ENCODE measurements at places on chromosomes 2 and 18.

DNA sequence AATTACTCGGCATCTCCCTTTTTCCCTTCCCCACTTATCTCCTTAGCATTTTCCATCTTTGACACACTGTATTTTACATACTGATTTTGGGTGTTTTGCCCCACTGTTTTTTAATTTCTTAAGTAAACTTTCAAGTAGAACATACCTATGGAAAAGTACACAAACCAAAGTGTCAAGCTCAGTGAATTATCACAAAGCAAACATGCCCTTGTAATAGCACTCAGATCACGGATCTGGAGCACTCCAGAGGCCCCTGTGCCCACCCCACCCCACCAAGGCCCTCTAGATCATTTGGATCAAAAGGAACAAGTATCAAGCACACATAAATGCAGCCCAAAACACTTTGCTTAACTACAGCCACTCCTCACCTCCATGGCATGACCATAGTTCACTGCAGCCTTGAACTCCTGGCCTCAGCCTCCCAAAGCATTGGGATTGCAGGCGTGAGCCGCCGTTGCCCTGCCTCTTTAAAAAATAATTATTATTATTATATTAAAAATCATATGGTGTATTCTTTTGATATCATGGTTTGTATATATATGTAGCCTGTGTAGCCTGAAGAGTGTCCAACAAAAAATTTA is 38.1 kb downstream of the FER1L5 start:
- no peak for DNase-seq

DNA sequence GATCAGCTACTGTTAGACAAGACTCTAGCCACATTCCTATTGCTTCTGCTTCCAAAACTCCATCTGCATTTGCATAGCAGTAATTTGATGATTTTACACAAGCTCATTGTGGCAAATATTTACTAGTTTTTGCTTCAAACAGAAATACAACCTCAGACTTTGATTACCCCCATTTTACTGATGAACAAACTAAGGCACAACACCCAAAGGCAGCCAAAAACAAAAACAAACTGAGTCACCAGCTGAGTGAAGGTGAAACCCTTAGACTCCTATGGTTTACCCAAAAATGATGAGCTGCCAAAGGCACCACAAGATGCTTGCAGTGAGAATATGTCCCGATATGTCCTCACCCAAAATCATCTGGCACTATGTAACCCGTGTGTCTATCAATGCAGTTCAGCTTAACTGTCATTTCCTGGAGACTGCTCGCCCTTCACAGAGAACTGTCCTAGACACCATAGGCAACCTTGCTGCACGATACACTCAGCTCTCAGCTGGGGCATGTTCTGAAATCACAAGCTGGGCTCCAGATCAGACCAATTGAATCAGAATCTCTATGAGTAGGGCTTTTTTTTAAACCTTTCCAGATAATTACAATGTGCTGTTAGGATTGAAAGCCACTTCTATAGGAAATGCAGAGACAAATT is 4.1 kb upstream of the EVA1A start:
- no peak for DNase-seq

DNA sequence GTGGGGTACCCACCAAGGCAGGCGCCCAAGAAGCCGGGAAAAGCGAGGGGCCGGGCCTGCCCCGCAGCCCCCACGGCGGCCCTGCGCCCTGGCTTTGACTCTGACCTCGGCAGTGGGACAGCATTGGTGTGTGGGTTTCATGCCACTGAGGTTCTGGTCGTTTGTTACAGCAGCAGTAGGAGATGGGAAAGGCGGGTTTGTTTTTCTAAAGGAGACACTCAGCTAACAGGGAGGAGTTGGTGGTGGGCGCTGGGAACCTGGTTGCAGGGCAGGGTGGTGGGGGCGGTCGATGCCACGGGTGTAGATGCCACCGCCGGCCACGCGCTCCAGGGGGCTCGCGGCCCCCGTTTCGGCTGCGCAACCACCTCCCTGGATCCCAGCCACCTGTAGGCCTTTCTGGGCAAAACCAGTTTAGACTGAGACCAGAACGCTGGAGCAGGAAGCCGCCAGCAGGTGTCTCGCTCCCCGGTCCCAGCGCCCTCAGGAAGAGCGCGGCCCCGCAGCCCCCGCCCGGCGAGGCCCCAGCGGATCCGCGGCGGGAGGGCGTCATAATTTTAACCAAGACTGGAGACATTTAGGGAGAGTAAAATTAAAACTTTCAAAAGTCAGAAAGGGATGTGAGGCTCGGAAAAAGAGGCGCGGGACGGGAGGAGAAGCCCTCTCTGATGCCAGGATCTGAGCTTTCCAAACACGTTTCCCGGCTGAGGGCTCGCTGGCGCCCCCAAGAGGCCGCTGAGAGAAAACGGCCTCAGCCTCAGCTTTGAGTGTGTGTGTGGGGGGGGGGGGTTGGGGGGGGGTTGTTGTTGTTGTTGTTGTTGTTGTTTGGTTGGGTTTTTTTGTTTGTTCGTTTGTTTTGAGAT is 17.4 kb downstream of the CIDEA start:
- peak; percentile 40 for DNase-seq

DNA sequence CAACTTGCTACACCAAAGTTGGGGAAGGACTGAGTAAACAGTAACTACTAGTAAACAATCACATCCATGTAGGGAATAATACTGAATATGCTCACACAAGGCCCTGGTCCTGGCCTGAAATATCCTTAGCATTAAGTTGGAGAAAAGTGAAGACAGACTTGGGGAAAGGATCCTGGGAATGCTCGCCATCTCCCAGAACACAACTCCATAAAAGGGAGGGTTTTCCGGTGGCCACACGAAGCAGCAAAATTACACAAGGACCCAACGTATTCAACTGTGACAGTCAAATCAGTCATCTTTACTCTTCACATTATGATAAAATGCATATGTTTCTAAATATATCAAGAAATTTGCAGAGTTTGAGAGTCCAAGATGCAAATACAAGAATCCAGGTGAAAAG is 7.3 kb downstream of the NEMP2 start:
- no peak for DNase-seq

- DNase-seq: no peak
Observed at GRCh38 chr2:176103194-176103593, 3.6 kb downstream of the HOXD12 start.

DNA sequence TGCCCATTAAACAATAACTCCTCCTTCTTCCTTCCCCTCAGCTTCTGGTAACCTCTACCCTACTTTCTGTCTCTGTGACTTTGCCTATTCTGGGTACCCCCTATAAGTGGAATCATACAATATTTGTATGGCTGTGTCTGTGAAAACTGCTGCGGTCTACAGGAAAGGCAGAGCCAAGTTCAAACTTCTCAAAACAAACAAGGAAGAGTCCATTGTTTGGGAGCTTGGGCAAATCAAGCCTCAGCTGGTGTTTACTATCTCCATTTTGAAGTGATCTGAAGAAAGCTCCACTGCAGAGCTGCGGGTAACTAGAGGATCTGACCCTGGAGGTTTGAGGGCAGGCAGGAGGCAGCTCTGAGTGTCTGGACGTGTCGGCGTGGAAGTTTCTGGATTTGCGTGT is 48.6 kb upstream of the DAPL1 start:
- DNase-seq: no peak

DNA sequence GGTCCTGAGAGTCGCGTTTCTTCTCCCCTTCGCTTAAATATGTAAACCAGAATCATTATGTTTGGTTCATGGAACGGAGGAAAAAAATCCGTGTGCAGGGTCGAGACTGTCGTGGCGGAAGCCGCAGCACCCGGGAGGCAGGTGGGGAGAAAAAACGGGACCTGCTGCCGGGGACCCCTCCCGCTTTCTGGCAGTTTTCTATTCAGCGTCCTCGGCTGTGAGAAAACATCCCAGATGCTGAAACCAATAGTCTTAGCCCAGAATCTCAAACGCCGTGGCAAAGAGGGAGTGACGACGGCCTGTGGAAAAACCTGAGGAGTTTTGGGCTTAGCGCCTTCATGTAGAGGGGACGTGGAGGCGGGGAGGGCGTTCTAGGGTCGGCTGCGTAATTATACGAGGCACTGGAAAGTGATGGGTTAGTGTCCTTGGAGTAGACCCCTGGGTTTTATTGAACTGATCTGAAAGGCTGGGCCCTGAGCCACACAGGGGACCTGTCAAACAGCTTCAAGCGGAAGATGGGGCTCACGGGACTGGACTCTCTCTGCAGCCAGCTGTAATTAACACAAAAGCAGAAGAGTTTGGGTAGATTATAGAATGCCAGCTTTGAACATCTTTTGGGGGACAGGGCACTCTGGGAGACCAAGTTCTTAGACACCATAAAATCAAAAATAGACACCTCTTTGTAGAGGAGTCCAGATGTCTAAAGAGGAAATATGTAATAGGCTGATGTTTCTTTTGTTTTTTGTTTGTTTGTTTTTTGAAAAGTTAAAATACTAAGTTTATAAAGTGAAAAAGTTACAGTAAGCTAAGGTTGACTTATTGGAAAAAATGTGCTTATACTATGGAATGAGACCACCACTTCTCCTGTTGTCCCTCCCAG is 834 bp upstream of the BUB1 start:
- no peak for DNase-seq

- DNase-seq: no peak
Observed at GRCh38 chr18:457140-457519, 43.4 kb downstream of the COLEC12 start.

DNA sequence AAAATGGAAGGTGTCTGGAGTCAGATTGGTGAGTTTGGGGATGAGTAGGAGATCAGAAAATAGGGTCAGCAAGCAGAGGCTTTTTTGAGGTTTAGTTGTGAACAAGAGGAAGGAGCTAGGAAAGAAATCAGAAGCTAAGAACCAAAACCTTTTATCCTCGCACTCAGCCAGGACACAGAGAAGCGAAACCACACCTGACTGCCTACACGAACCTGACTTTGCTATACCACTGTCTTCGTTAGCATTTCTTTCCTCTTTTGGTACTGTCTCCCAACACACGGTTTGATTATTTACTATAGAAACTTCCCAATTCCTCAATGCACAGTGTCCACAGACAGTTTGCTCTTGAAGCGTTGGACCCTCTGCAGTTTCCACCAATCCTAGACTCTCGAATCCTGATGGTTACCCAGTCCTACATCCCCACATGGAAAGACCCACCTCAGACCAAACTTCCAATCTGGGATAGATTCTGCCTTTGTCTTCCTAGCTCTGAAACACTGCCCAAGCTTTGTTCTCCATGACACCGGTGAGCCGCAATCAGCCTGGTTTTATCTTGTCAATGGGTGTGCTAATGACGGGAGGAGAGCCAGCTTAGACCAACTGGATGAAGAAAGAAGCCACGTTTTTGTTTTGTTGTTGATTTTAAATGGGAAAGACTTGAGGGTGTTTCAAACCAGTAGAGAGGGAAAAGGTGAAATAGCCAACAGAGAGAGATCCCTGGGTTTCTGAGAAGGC is 137.4 kb downstream of the CABLES1 start:
- no peak for DNase-seq

DNA sequence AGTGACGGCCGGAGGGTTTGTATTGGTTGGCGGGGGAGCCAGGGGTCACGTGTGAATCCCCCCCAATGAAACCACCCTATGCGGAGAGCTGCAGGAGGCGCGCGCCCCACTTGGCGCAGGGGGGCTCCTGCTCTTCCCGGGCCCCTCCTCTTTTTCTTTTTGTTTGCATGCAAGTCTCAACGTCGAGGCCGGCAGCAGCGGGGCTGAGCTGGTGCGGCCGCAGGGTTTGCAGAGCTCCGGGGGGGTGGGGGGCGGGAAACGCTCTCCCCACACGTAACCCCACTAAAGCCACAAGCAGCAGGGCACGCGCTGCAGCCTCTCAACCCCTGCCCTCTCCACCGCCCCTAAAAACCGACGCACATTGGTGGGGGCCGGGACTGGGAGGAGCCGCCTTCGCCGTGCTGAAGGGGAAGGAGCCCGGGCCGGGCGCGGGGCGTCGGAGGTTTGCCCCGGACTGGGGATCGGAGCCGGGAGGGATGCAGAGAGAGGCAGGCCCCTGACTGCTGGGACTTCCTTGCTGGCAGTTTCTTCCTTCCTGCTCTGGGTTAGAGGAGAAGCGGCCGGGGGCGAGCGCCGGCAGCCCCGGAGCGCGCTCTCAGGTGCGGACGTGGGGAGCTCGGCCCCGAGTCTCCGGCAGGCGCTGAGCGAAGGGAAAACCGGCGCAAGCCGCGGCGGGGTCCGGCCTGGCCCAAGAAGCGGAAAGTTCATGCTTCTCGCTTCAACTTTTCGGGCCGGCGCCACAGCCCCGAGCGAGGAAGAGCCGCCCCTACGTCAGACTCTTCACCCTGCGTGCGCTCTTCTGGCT is 864 bp downstream of the LBH start:
- no peak for DNase-seq

DNA sequence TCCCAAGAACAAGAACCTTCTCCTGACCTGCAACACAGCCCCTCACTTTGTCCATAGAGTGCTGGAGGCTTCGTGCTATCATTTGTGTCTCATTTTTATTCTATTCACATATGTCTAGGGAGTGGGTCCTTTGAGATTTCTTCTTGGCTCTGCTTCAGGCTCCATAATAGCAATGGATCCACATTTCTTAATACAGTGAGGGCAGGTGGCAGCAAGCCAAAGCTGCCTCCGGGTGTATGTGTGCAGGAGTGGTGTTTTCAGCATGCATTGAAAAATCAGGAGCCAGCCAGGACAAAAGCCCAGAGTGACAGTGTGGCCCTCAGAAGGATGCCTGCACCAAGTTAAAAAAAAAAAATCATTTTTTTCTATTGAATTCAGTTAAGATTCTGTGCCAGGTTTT is 115.1 kb upstream of the PELI1 start:
- no peak for DNase-seq

Measured in activated CD4-positive, alpha-beta T cell treated with anti-CD3 and anti-CD28 coated beads, Interleukin-2, amount 50 U/mL, for 24 hours (primary cell).